NCI-H2227 treated with DMSO at 0.1 percent for 48 hours (cell line): ENCODE measurements at places on chromosomes 12 and 14.

GRCh38 chr12:46503637-46504175 is 131.1 kb upstream of the SLC38A2 start:
- DNase-seq, result no peak

DNA sequence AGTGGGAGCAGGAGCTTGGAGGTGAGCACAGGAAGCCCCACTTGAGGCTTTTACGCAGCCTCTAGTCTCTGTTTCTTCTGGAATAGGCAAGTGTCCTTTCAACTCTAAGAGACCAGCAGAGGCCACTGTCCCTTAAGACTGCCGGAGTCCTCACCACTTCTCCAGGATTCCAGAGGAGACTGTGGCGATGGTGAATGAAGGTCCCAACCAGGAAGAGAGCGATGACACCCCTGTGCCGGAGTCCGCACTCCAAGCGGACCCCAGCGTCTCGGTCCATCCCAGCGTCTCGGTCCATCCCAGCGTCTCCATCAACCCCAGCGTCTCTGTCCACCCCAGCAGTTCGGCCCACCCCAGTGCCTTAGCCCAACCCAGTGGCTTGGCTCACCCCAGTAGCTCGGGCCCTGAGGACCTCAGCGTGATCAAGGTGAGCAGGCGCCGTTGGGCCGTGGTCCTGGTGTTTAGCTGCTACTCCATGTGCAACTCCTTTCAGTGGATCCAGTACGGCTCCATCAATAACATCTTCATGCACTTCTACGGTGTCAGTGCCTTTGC is 442 bp downstream of the FLVCR2 start:
- DNase-seq, result no peak

DNA sequence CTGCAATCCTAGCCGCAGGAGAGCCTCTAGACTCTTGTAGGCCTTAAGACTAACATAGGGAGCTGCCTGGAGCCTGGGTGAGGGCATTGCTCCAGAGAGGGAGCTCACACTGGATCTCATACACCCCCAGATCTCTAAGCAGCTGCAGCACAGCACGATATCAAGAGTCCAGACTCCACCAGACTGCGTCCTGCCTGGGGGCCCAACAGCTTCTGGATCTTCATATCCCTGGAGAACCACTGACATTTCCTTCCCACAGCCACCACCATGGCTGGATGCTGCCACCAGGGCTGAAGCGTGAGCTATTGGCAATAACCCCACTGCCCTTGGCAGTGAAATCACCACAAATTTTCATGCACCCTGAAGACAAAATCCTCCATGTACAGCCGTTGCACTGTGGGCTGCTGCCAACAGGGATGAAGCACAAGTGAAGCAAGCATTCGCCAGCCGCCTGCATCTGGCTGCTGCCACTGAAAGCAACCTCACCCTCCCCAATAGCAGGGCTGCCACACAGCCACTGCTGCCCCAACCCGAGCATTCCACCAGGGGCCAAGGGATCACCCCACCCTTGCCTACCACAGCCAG is 28.2 kb downstream of the CACNA2D4 start:
- no peak for DNase-seq

GRCh38 chr12:32702946-32703345 is 23.8 kb downstream of the DNM1L start:
- DNase-seq, result no peak

DNA sequence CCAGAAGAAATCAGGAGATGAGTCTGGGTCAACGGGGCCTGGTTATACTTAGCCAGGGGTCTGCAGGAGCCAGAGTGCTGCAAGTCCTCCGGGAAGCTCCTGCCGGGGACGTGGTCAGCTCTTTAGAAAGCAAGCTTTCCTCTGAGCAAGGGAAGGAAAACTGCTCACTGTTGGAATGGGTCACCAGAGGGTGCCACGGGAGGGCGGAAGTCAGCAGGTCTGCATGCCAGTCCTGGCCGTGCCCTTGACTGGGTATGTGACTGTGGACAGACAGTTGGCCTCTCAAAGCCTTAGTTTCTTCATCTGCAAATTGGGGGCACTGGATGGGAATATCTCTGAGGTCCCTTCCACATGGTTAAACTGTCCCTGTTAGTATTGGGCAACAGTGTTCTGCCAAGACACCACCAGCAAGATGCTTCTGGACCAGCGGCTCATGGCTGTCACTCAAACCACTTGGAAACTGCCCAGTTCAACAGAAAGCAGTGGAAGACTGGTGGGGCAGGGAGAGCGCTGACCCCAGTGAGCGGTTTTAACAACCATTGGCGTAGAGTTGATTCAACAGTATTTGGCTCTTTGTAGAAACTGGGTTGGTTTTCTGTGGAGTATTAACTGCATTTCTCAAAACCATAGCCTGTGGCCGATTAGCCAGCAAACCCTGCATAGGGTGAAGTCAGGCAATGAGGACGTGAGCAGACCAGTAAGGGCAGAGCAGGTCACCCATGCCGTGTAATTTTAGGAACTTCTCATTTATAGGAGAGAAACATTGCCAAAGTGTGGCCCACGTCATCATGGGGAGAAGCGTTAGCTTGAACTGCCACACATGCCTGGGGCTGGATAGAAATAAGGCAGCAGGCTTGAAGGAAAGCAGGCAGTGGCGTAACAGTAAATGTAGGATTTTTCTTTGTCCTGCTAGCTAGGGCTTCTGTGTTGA is 163.9 kb upstream of the PRMT8 start:
- no peak for DNase-seq

- no peak for DNase-seq
Measured at GRCh38 chr14:101198398-101199027, 295.0 kb upstream of the RTL1 start.

- no peak for DNase-seq
Measured at GRCh38 chr12:70652451-70652850, 15.2 kb upstream of the PTPRB start.

GRCh38 chr12:32736445-32736844 is 19.3 kb downstream of the YARS2 start:
- no peak for DNase-seq

- DNase-seq, result no peak
Measured at GRCh38 chr12:91264178-91264577, 81.6 kb upstream of the DCN start.

GRCh38 chr12:1429980-1430379 is 164.4 kb downstream of the FBXL14 start:
- DNase-seq, result no peak

DNA sequence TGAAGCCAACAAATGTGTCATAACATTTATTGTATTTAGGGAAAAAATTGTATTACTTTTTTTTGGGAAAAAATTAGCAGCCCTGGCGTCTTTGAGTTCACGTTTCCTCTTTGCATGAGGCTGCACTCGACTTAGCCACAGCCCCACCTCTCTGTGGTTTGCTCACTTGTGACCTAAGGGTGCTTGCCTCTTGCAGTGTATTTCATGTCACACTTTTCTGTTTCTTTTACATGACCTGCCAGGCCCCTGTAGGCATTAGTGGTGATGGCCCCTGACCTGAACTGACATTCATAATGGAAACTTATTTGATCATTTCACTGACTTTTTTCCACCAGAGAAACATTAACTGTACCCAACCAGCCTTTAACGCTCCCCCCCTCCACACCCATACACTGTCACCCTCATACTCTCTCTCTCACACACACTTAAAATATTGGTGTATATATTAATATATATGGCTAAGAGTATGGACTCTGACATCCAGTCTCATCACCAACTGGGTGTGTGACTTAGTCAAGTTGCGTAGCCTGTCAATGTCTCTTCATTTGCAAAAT is 122.9 kb downstream of the PRKCH start:
- DNase-seq, result no peak

GRCh38 chr12:47085815-47086252 is 6.1 kb upstream of the AMIGO2 start:
- DNase-seq, result no peak

DNA sequence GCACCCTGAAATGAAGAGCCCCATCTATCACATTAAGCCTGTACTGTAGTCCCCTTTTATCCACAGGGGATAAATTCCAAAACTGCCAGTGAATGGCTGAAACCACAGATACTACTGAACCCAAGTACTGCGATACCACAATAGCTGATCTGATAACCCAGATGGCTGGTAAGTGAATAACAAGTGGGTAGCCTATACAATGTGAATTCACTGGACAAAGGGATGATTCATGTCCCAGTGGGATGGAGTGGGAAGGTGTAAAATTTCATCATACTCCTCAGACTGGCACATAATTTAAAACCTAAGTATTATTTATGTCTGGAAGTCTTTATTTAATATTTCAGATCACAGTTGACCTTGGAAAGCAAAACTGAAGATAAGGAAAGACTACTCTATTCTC is 201.3 kb downstream of the GPHN start:
- DNase-seq, result no peak

DNA sequence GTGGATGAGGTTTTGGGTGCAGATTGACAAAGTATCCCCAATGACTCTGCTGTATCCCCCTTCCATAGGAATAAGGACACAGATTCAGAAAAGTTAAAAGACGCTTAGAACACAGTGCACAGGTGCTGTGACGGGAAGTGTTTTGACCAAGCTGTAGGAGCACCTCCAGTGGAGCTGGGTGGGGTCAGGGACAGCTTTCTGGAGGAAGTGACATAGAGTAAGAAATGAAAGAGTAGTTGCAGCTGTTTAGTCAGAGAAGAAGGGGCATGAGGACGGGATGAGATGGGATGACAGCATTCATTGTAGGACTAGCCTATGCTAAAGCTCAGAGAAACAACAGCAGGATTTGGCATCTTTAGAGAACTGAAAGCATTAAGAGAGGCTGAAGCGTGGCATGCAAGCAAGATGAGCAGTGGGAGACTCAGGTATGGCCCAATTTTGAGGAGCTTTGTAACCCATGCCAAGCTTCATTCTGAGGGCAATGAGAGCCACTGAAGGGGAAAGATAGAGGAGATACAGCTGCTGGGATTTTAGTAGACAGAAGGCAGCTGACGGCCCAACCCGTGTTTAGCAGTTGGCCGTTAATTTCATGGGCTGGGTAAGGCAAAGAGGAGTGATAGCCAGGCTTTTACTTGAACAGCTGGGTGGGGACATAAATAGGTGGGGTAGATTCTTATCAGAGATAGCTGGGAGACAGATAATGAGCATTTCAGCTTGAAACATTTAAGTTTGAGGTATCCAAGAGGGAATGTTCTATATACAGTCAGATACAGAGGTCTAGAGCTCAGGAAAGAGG is 131.8 kb upstream of the KRAS start:
- no peak for DNase-seq

GRCh38 chr12:93098077-93098476 is 169.0 kb upstream of the EEA1 start:
- DNase-seq, result no peak

GRCh38 chr12:56231184-56231582 is 1.3 kb downstream of the SLC39A5 start:
- DNase-seq, result no peak

DNA sequence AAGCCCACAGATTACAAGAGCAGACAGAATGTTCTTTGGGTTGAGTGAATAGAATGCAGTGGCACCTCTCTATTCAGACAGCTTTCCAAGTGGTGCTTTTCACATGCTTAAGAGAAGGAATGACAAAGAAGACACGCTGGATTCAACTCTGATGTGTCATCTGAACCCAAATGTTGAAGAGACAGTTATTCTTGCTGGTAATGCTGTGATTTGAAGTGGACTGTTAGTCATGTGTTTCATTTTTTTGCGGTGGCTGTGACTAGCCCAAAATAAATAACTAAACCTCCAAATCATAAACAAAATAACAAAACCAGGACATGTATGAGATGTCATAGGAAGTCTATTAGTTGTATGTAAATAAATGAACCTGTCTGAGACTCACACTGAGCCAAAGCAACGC is 391.8 kb upstream of the PRICKLE1 start:
- no peak for DNase-seq

DNA sequence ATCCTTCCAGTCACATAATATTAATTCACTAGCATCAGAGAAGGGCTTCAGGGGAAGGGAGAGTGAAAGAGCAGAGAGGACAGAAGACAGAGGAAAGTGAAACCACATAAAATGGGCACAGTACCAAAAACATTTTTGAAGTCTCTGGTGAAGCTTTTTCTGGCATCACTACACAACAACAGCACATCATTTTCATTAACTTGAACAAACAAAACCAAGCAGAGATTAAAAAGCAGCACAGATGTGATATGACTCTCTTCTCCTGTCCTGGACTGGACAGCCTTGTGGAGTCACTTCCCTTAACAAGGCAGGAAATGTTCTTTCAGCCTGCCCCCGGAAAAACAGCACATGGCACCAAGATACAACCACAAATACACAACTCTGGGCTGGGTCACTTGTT is 112.0 kb downstream of the TSPAN8 start:
- no peak for DNase-seq

DNA sequence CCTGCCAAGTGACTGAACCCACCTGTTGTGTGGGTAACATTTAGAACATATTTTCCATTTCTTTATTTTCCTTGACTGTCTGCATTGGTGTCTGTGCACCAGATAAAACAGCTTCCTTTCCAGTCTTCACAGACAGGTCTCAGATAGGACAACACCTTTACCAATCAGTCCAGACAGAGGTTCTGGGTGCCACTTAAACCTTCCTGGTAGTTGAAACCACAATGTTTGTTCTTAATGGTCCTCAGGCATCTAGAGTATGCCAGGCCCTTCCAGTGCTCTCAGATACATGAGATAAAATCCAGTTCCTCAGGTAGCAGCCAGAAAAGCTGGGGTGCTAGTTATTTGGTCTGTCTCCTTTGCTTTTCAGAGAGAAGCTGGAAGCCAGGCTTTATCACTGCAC is 7.0 kb upstream of the CLEC2D start:
- no peak for DNase-seq

DNA sequence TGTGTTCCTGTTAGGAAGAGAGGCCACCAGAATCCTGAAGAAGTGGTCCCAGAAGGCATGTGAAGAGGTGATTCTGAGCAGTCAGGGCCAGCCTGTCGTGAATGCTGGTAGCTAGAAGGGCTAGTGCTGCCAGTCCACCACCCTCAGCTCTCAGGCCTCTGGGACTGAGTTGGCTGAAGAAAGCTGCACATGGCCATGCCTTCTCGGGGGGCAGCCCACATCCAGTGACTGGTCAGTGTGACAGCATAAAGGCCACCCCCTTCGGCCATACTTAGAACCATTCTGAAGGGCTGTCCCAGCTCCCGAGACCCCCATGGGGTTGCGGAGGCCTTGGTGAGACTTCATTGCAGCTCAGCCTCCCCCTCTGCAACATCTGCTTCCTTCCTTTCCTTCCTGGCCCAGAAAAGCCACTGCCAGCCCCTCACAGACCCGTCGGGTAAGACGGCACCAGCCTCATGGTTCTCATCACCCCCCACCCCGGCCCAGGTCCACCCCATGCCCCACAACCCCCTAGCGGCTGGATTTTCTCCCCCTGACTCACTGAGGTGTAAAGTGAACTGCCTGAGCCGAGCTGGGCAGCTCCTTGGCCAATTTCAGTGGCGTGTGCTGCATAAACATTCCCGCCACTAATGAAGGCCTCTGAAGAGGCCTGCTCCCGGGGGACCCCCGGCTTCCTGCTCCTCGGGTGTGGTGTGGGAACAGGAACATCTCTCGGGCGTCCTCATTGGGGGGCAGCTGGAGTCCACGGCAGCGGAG is 49.5 kb upstream of the DIO3 start:
- DNase-seq, result no peak

DNA sequence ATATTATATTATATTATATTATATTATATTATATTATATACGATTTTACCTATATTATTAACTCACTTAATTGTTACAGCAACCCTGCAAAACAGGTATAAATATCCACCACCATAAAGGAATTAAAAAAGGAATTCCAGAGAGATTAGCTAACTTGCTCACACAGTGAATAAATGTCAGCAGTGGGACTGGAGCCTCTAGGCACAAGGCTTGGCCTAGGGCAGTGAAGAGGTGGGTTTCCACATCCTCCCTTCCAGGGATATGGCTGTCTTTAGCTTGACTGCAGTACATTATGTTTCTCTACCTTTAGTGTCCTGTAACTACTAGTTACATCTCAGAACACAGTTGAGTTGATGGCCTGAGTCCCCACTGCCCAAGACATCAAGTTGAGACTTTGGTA is 166.9 kb downstream of the SLC15A5 start:
- no peak for DNase-seq

- peak; percentile 55 for DNase-seq
Measured at GRCh38 chr12:89529738-89530137, 3.9 kb upstream of the POC1B start.
